Neural progenitor cell (in vitro differentiated cells): ENCODE measurements at places on chromosomes 2 and 18. TPM values are rescaled to one million over a fixed set of nuclear protein-coding genes. Genes with fewer than 3 reads are reported as not detected.

The HOXD3 gene
- total RNA-seq, result not detected in 2 replicates

The UGT1A10 gene
- total RNA-seq, result not detected in 2 replicates

The BOK gene
- total RNA-seq, result 2.0 and 5.5 TPM in 2 replicates

The TP53I3 gene
- 25.8 and 36.5 TPM in 2 replicates for total RNA-seq

The USP14 gene
- total RNA-seq, result 22.1 and 38.9 TPM in 2 replicates

The KCNG2 gene
- total RNA-seq, result 0.99 TPM in 1 of 2 replicates, not detected in the other

The VWA3B gene
- not detected in 2 replicates for total RNA-seq

GRCh38 chr18:22606563-22607283, 189.0 kb upstream of the CTAGE1 start:
- DNase-seq, result peak; percentile 33

DNA sequence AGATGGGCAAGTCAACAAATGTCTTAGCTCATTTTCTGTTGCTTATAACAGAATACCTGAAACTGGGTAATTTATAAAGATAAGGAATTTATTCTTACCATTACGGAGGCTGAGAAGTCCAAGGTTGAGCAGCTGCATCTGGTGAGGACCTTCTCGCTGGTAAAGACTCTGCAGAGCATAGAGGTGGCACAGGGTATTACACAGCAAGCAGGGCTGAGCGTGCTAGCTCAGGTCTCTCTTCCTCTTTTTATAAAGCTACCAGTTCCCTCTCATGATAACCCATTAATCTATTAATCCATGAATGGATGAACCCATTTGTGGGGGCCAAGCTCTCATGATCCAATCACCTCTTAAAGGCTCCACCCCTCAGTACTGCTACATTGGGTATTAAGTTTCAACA, 109.1 kb downstream of the CDK15 start:
- no peak for DNase-seq

DNA sequence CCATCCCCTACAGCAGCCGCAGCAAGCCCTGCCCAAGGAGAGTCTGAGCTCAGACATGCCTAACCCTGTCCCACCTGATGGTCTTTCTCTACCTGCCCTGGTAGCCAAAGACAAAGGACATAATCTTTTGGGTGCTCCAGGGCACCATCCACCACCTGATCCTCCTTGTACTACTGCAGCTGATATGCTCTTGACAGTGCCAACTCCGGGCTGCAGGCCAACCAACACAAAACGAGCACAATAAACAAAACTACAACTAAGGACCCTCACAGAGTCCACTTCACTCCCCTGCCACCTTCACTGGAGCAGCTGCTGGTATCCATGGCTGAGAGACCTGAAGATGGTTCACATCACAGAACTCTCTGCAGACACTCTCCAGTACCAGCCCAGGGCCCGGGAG, 106.3 kb downstream of the GRB14 start:
- DNase-seq, result no peak

DNA sequence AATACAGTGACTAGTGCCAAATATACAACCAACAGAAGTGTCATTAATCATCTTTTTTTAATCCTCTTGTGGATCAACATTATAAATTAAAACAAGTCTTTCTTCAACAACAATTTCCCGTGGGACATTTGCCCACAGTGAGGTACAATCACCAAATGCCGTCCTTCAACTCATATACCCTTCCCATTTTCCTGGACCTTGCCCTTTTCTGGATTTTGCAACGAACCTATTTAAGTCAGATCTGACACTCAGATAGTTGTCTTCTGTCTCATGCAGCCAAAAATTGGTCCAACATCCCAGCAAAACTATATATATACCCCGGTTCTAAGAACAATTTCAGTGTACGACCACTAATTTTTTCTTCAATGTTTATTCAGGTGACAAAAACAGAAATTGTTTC, 324.0 kb downstream of the DSEL start:
- DNase-seq, result no peak

DNA sequence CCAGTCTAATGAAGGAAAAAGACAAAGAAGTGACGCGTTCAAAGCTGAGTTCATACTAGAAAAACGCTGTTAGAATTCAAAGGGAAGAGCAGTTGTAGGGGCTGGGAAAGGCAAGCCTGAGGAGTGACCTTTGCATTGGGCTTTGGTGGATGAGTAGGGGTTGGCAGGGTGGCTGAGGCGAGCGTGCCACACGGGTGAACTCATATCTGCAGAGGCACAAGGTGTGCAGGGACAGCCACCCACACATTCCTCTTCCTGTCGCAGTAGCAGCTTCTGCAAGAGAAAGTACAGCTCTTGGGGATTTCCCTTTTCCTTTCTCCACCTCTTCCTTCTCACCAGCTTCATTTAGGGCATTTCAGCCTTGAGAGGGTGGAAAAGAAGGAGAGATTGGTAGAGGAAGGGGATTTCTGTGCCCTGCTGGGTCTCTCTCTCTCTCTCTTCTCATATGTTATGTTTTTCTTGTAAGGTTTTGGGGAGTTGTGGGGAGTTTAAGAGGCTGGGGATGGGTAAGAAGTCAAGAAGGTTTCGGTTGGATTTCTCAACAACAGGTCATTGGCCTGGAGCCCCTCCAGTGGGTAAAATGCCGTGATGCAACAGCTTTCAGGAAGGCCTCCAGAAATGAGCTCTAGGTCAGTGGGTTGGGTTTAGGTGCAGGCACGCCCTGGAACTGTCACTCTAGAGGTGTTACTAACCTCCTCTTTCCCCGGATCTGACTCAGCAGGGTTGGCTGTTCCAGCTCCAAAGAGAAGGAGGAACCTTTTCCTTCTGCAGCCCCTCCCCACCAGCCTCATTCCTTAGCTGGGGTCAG, 40.1 kb downstream of the ODC1 start:
- no peak for DNase-seq

DNA sequence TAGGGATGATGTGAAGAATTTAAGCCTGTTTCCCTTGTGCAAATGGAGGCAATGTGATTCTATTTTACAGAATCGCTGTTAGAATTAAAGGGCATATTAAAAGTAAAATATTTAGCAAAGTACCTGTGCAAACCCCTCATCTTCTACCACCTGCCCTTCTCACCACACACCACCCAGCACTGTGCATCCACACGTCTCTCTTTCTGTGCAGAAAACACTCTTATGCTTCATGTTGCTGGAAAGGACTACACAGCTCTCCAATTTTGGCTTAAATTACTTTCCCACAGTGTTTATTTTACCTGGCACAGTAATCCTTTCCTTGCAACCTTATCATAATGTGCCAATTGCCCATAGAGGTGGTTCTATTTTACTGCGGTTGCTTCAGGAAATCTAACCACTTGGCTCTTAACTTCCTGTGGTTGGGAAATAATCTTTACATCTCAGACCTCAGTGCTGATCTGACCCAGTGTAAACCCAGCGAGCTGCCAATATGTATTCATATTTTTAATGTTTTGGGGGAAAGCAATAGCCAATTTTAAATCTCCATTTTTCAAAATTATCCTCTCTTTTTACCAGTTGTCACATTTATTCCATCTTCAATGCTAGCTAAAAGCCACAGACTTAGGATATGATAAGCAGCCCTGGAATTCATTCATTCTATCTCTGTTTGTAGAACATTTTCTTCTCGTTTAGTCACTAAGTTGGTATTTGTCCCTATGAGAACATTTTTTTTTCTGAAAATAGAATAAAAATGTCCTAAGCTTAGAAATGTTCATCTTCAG, 250.9 kb downstream of the DSEL start:
- no peak for DNase-seq

DNA sequence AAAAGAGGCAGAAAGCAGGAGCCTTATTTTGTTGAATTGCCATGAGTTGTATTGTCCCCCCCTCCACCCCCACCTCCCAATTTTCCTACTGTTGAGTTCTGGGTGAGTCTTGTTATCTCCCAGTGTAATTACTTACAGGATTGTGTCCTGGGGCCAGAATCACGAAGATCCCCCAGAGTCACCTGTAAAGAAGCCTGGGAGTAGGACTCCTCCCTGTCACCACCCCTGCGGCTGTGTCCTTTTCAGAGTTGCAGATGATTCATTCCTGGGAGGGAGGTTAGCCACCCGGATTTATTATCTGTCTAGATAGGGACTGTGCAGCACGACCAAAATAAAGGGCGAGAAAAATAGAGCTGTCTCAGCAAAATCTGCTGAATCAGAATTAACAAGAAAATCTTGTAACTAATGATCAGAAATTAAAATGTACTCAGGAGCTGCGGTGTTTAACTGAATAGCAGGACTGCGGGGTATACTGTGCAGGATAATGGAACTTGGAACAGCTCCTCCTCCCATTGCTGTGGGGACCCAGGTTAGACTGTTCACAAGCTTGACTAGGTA, 81.7 kb upstream of the CAPN13 start:
- DNase-seq, result no peak

DNA sequence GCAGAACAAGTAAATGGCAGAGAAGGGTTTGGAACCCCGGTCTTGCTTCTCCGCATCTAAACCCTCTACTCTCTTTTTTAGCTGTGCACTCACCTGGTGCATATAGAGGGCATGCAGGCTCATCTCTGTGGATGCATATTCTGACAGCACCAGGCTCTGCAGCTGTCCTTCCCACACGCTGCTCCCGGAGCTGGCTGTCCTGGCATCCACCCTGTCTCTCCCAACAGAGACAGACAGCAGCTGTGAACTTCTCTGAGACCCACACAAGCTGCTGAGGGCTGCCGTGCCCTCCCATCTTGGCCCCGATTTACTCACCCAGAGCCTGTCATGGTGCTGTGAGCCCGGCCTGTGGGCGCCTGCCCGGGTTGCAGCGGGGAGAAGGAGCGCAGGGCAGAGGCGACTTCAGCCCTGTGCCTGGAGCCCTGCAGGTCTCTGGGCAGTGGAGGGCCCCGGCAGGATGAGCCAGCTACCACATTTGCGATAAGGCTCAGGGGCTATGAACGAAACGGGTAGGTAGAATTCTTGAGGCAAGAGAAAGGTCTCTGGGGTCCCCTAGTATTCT, 3.3 kb upstream of the ABCB6 start:
- no peak for DNase-seq

DNA sequence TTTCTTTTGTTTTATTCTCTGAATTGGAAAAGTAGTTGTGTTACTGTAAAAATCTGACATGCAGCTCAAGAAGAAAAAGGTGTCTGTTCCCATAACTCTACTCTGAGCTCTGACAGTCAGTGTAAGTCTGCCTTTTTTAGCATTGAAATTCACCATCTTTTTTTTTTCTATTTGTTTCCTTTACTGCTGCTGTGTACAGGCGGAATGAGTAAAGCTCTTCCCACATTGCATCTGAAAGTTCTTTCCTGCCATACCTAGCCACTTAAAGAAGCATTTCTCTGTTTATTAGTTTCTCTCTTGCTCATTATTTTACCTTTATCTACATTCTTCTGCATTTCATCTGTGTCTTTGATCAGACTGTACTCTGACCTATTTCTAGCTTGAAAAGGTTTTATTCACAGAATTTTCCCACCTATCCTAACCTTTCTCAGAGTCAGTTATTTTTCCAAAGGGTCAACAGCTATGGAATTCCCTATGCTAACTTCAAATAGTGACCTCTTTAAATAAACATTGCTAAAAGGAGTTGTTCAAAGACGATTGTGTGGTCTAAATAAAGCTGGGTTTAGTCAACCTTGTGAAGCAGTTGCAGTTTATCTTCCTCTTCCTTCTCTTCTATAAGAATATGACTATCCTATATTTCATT, 1303.1 kb upstream of the ZEB2 start:
- DNase-seq, result no peak

- no peak for DNase-seq
These were observed 12.3 kb downstream of the PAX8 start for GRCh38 chr2:113266431-113266830.

DNA sequence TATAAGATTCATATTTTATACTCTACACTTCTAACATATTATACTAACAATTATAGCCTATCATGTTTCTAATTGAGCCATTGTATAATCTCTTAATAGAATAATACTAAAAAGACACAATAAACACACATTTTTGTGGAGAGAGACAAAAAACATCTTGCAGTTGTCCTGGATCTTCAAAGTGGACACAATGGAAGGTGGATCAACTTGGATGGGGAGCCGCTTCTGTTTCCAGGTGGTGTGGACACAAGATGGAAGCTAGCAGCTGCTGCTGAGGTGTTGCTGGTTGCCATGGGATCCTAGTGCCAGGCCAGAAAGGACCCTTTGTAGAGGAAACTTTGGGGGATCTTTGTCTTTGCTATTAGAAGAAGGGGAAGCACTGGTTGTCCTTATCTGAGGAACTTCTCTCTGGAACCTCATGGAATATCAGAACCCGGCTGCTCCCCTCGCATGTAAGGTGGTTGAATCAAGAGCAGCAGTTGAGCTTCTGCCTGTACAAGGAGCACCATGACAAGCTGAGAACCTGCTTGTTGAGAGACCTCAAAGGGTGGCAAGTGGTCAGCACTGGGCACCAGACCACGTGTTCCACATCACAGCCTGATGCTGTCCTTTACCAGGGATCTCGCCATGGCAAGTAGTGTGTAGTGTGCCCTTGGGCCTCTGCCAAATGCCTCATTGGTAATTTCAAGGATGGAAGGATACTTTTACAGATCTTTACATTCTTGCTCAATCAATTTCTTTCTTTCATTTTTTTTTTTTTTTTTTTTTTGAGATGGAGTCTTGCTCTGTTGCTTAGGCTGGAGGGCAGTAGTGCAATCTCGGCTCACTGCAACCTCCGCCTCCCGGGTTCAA, 232.2 kb downstream of the MYCN start:
- no peak for DNase-seq

DNA sequence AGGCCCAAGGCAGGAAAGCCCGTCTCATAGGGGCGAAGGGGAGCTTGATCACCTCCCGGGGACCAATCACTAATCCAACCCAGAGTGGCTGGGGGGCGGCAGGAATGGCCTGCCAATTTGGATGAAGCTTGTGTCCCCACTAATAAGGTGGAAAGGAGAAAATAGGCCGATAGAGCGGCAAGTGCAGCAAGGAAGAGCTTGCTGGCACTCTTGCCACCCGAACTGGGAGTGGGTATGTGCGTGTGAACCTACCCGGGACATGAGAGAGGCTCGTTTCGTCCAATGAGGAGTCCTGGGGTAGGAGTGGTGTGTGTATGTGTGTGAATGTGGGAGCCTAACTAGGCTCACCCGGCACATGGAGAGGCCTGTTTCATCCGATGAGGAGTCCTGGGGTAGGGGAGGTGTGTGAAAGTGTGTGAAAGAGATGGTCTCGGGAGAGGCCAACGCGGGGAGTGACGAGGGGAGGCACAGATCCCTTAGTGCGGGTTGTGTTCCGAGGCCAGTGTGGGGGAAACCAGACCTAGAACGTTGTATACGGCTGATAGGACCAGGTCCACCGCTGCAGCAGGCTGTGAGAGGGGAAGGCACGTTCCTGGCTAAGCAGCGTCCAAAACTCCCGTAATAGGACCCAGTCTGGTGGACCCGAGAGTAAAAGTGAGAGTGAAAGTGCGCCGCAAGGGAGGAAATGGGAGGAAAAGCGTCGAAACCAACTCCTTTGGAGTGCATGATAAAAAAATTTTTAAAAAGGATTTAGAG, 47.1 kb upstream of the SELENOI start:
- DNase-seq, result peak; percentile 49

- peak; percentile 89 for DNase-seq
These were observed 48.0 kb upstream of the HNRNPA3 start for GRCh38 chr2:177164584-177165052.

DNA sequence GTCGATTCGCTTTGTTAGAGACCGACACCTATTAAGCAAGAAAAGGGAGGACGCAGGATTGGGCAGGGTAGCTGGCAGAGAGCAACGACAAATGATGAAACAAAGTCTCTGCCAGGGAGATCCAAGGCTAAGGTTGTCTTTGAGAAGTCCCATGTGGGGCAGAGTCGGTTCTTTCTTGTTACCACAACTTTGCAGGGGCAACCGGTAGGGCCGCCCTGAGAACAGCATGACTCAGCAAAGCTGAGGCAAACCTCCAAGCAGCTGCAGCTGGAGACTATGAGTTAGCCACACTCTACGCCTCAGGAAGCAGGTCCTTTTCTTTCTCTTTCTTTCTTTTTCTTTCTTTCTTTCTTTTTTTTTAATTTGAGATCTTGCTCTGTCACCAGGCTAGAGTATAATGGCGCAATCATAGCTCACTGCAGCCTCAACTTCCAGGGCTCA, 452.3 kb upstream of the ID2 start:
- peak; percentile 45 for DNase-seq

GRCh38 chr2:218368621-218369153, 12.0 kb downstream of the CATIP start:
- peak; percentile 65 for DNase-seq
